CD4-positive, alpha-beta T cell treated with Interleukin-2 at 100 ng/mL for 4 hours (primary cell): ENCODE measurements at places on chromosomes 5 and 9.

DNA sequence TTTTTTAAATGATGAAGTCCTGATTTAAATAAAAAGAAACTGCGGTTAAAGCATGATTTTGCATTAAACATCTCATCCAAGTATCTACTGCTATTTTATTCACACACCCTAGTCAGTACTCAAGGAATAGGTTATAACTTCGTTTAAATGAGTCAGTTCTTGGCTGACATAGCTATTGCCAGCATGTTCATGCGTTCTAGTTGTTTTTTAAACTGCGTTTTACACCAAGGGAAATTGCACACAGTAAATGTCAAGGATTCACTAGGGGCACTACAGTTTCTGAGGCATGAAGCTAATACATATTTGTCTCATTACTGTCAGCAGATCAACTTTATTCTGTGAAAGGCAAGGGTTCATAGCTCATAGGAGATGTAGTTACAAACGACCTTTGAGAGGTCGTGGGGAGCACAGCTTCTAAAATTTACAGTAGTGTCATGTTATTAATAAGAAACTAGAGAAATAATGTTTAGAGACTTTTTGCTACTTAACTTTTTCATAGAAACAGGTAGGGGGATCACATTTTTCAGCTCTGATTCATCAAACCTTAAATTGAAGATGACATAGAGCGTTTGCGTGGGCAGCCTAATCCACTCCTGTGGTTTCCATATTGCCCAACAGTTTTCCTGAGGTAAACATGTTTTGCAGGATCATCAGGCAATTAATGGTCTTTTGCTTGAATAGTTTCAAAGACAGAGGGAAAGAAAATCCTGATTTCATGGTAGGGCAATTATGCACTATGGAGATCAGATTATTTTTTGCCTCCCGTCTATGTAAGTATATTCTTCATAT lies 2222.7 kb upstream of the WWC1 start:
- no peak for DNase-seq

DNA sequence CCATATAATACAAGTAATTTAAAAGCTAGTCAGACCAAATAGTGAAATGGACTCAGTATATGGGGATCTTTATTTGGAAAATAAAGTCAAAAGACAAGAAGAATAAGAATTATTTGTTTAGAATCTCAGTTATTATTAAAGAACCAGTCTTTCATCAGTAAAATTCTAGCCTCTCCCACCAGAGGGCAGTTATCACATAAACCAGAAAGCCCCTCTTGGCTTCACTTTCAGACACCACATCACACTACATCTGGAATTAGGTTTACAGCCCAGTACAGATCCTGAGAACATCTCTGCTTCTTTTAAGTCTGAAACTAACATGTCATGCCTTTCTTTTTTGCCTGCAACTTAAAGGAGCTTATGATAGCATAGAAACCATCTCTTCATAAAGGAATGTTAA lies 12.2 kb upstream of the HSPB3 start:
- DNase-seq = no peak

DNA sequence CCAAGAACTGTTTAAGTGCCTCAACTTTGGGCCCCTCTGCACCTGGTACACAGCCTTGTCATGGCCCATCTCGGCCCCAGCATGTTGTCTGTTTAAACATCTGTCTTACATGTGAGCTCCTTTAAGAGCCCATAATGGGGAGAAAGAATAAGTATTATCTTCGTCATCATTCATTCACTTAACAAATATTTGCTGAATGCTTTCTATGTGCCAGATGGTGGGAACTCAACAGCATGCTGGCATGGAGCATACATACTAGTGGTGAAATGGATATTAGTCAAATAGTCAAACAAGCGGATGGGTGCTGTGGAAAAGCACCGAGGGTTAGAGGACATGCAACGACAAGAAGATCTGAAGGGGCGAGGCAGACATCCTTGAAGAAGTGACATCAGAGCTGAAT lies 54.5 kb downstream of the GABBR2 start:
- DNase-seq = no peak

GRCh38 chr9:79301551-79302391 lies 270.0 kb upstream of the TLE4 start:
- no peak for DNase-seq

DNA sequence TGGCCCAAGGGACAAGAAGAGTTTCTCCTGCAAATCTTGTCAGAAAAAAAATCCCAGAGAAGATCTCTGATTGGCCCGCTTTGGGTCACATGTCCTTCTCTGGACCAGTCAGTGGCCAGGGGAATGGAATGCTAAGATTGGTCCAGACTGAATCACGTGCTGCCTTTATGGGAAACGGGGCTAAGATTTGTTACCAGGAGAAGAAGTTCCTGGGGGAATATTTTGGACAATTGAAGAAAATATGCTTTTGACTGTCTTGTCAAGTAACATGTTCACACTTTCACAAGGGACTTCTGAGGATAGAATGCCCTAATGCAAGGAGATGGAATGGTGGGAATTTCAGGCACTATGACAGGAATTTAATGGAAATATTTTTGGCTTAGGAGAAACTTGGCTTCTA lies 74.1 kb upstream of the SH3PXD2B start:
- no peak for DNase-seq

GRCh38 chr5:137622850-137623249 lies 113.0 kb downstream of the KLHL3 start:
- DNase-seq = no peak

DNA sequence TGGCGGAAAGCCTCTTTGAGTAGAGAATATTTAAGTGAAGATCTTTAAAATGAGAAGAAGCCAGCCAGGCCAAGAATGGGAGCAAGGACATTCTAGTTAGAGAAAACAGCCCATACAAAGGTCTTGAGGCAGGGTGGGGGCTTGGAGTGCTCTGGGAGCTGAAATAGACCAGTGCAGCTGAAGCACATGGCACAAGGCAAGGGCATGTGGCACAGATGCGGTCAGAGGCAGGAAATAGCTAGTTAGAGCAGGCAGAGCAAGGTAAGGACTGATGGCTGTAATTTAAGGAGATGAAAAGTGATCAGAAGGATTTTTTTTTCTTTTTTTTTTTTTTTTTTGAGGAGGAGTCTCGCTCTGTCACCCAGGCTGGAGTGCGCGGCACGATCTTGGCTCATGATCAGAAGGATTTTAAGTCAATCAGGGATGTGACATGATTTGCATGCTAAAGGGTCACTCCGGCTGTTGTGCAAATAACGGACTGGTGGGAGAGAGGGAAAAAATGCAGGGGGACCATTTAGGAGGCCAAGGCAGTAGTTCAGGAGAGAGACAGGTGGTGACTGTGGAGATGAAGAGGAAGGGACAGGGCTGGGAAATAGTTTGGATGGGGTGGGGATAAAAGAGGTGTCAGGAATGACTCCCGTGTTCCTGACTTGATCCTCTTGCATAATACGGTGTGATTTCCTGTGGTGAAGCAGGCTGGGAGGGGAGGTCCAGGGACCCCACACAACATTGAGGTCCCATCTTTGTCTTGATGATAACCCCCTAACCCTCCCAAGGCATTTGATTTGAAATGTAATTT lies 207.6 kb downstream of the HSPA4 start:
- no peak for DNase-seq

DNA sequence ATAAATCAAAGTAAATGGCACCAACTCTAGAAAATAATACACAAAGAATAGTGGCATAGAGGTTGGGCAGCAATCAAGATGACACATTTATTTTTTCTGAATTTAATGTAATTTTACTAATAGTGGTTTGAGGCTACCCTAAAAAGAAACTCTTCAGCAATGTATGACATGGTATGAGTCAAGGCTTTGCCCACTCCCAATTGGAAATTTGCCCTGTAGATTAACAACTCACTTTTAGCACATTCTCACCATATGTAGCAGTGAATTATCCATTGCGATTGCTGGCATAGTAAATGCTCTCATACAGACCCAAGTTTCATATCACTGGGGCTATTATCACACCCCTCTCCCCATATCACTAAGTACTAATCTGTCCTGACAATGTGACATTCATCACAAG lies 832.1 kb upstream of the ZNF608 start:
- no peak for DNase-seq

DNA sequence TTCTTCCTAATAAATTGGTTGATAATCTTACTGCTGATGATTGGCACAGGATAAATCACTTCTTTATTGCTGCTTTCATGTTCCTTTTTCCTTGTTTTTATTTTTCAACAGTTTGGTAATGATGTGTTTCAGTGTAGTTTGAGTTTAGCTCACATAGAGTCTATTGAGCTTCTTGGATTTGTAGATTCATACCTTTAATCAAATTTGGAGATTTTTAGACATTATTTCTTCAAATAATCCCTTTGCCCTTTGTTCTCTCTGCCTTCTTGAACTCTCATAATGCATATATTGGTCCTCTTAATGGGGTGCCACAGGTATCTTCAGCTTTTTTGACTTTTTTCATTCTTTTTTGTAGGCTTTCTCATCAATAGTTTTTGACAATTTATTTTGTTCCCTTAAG lies 275.3 kb downstream of the TLE4 start:
- DNase-seq = no peak

- no peak for DNase-seq
These were observed 163.3 kb upstream of the WWC1 start for GRCh38 chr5:168128111-168128510.

GRCh38 chr5:169166078-169166477 lies 134.9 kb downstream of the SLIT3 start:
- DNase-seq = no peak

DNA sequence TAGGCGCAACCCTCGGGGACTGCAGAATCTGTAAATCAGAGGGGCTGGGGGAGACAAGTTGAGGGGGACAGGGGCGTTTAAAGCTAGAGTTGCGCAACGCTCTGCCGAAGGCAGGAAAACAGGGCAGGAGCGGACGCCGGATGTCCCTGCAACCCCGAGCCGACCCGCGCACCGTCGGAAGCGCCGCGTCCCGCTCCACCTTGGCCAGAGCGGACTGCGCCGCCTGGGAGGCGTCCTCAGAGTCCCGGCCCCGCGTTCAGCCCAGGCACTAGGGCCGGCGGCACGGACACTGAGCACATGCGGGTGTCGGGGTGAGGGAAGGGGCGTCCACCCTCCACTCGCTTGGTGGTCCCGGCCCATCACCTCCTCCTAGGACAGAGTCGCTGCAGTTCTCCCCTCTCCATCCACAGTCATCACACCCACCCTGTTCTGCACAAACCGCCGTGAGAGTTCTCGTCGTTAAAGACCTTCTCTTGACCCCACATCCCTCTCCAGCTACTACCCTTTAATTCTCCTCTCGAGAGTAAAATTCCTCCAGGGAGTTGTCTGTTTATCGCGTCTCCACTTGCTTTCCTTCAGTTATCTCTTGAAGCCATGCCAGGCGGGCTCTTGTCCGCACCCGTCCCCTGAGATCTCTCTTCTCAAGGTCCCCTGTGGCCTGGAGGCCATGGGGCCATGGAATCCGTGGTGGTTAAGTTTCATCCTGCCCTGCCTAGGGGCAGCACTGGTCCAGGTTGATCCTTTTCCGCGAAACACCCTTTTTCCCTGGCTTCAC lies 796 bp upstream of the PDLIM7 start:
- no peak for DNase-seq
